ENCODE measurements at places on chromosomes 16 and 17. TPM values are rescaled to one million over a fixed set of nuclear protein-coding genes. Genes with fewer than 3 reads are reported as not detected.

DNA sequence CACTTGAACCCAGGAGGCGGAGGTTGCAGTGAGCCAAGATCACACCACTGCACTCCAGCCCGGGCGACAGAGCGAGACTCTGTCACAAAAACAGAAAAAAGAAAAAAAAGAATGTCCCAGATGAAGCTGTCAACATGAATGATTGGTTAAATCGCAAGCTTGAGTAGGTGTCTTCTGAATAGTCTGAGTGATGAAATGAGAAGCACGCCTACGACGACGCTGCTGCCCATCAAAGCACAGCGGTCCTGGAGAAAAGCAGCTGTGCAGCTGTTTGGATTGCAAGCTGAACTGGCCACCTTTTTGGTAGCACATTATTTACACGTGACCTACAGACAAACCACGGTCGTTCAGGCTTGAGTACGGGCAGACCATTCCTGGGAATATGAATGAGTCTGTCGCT is 12.5 kb downstream of the ADCY9 start:
- peaks cover 21% of the 10 kb centered on the region for H3K4me1 ChIP-seq
- H3K4me3 ChIP-seq, result no peak overlapping the region

- H3K4me1 ChIP-seq, result peaks cover 6% of the 10 kb centered on the region
- H3K36me3 ChIP-seq, result peaks cover 3% of the 10 kb centered on the region
- no peak overlapping the region for H3K27ac ChIP-seq
These were observed 21.5 kb upstream of the OSGIN1 start for GRCh38 chr16:83931556-83931955.

The CES5A gene
- not detected for total RNA-seq

DNA sequence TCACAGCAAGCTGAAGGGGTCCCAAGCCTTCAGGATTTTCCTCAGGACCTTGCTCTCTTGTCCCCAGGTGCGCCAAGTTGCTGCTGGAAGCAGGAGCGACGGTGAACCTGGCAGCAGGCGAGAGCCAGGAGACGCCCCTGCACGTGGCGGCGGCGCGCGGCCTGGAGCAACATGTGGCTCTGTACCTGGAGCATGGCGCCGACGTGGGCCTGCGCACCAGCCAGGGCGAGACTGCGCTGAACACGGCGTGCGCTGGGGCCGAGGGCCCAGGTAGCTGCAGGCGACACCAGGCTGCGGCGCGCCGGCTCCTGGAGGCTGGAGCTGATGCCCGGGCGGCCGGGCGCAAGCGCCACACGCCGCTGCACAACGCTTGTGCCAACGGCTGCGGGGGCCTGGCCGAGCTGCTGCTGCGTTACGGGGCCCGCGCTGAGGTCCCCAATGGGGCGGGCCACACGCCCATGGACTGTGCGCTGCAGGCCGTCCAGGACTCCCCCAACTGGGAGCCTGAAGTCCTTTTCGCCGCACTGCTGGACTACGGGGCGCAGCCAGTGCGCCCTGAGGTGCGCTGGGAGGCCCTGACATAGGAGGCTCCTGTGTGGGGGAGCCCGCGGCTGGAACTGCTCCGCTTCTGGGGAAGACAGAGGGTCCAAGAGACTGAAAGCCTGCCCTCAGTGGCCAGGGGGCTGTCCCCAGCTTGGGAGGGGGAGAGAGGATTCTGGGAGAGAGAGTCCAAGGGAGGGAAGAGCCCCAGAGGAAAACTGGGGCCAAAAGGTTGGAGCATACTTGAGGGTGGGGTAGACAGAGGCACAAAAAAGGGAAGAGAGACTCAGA is 6.4 kb downstream of the ASB16 start:
- no peaks in the 10 kb centered on the region for H3K27me3 ChIP-seq
- H3K27ac ChIP-seq, result no peak overlapping the region
- DNase-seq, result no peak
- no peak overlapping the region for H3K4me3 ChIP-seq
- H3K4me1 ChIP-seq, result peaks cover 14% of the 10 kb centered on the region
- H3K36me3 ChIP-seq, result peaks cover 68% of the 10 kb centered on the region

GRCh38 chr16:14186007-14186794 is 115.1 kb downstream of the MRTFB start:
- peak overlapping the region; percentile 90 for H3K27ac ChIP-seq
- H3K36me3 ChIP-seq, result no peaks in the 10 kb centered on the region
- H3K27me3 ChIP-seq, result no peaks in the 10 kb centered on the region
- H3K4me1 ChIP-seq, result peaks cover 34% of the 10 kb centered on the region
- peak overlapping the region; percentile 72 for H3K4me3 ChIP-seq

The DLX4 gene
- total RNA-seq, result not detected

GRCh38 chr17:29145289-29146073 is 34.7 kb downstream of the MYO18A start:
- peaks cover 53% of the 10 kb centered on the region for H3K4me1 ChIP-seq
- no peaks in the 10 kb centered on the region for H3K36me3 ChIP-seq
- no peaks in the 10 kb centered on the region for H3K27me3 ChIP-seq
- peak overlapping the region; percentile 71 for H3K27ac ChIP-seq
- no peak overlapping the region for H3K4me3 ChIP-seq
- peak; percentile 55 for DNase-seq

DNA sequence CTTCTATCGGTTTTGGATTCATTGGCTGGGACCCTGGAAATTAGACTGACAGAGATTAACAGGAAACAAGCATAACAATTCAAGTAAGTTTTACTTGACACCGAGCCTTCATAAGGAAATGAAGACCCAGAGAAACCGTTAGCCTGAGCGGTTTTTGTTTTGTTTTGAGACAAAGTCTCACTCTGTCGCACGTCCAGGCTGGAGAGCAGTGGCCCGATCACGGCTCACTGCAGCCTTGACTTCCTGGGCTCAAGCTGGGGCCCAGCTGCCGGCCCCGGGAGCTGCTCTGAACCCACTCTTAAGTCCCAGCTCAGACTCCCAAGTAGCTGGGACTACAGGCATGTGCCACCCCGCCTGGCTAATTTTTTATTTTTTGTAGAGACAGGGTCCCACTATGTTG is 321.3 kb downstream of the SEC14L1 start:
- H3K27ac ChIP-seq, result peak overlapping the region; percentile 60
- no peak for DNase-seq
- H3K27me3 ChIP-seq, result no peaks in the 10 kb centered on the region
- H3K4me3 ChIP-seq, result no peak overlapping the region

The AARS1 gene
- total RNA-seq, result 79.3 TPM

The PTX4 gene
- not detected for total RNA-seq

GRCh38 chr16:77364770-77365169 is 70.1 kb downstream of the ADAMTS18 start:
- DNase-seq, result no peak
- no peak overlapping the region for H3K27ac ChIP-seq
- no peaks in the 10 kb centered on the region for H3K4me1 ChIP-seq
- H3K27me3 ChIP-seq, result no peaks in the 10 kb centered on the region

The TCAP gene
- 3,462 TPM for total RNA-seq

Measured in psoas muscle (tissue), 8 donors.